NCI-H526 treated with DMSO at 0.1 percent for 48 hours (cell line): ENCODE measurements at places on chromosomes 13 and 19.

DNA sequence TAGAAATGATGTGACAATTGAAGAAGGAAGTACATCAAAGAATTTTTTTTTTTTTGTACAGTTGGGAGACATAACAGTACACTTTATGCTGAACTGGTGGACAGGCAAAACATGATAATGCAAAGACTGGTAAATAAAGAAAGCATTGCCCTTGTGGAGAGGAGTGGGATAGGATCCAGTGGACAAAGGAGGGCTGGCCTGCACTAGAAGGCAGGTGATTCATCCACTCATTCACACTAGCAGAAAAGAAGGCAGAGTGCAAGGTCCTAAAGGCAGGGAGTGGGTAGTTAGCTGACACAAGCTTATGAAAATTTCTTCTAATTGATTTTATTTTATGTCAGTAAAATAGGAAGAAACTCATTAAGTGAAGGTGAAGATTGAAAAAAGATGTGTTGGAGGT is 17.6 kb upstream of the NALCN start:
- DNase-seq: no peak

DNA sequence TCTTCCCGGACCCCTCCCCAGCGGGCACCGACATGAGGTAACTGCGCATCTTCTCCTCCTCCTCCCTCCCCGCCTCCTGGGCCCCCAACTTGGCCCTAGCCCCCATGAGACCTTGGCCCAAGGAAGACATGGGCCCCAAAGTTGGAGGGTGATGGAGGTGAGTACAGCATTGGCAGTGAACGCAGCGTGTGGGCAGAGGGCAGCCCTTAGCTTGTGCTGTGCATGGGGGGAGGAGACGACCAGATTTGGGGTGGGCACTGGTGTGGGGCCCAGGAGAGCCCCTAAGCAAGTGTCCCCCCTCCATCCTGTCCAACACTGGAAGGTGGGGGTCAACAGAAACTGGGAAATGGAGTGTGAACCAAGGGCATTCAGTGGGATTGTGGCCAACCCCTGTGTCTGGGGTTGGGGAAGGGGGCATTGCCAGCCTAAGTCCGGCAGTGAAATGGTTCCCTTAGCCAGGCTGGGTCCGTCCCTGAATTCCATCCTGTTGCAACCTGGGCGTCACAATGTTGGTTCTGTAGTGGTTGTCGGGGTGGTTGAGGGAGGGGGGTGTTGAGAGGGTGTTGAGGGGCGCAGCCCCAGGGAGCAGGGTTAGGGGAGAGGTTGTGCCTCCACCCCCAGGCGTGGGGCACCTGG is 23.5 kb downstream of the NUMBL start:
- DNase-seq: no peak

DNA sequence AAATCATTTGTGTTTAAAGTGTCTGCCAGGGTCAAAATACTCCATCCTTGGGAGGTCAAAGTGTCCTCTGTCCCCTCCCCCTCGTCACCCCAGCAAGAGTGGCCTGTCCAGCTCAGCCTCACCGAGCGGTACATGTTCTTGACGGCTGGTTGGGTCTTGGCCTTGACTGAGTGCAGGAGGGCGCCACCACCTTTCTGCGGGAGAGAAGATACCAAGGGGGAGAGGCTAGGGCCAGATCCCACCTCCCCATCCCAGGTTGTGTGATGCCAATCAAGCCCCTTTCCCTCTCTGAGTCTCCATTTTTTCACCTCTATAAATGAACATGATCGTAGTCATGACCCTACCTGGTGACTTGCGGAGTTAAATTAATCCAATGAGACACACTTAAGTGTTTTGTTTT is 6.1 kb downstream of the CRB3 start:
- no peak for DNase-seq

GRCh38 chr13:28468023-28468915 is 26.7 kb downstream of the FLT1 start:
- no peak for DNase-seq

DNA sequence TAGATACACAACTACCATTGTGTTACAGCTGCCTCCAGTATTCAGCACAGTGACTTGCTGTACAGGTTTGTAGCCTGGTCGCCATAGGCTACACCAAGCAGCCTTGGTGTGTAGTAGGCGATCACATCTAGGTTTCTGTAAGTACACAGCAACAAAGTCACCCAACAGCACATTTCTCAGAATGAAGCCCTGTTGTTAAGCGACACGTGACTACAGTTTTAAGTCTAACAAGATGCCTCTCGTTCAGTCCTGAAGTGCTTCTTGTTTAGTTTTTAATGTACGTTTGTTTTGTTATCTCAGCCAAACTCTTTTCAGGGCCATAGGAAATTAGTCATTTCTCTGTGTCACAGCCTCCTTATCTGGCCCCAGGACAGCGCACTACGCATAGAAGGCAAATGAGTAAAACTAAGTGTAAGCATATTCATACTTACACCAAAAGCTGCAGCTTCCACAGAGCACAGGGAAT is 50.0 kb upstream of the GPR183 start:
- DNase-seq: no peak

GRCh38 chr19:56572589-56572988 is 5.3 kb downstream of the ZNF470 start:
- no peak for DNase-seq

DNA sequence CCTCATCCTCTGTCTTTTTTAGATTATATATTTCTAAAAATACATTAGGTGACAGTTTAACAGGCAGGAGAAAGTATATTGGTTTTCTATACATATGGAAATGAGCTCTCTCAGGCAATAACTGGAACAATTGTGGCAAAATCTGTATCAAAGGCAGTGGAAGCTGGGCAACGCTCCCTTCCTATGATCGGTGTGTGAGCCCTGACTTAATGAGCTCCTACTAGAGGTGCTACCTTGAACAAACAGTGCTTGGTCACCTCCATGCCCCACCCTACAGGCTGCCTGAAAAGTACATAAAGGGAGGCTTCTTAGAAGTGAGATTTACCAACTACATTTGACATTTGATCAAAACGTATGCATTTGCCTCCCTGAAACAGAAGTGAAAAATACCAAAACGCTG is 185.3 kb downstream of the EFNB2 start:
- DNase-seq: peak; percentile 85

GRCh38 chr13:35255241-35255640 is 221.2 kb downstream of the MAB21L1 start:
- DNase-seq: no peak

- DNase-seq: peak; percentile 78
These were observed 169.6 kb upstream of the GPR12 start for GRCh38 chr13:26929971-26930730.

DNA sequence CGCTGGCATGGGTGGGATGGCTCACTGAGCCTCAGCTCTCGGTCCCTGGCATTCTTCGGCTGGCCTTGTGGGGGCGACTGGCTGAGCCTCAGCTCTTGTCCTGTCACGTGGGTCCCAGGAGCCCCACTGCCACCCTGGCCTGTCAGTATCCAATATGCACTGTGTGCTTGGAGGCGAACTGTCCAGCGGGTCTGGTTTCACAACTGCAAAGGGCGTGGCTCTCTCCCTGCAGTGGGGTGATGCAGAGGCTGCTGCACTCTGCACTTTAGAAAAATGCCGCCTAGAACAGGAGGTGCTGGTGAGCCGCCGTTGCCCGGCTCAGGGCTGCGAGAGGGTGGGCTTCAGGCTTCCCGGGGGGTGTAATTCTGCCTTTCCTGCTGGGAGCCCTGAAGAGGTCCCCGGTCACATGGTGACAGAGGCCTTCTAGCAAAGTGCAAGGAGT is 17.0 kb upstream of the TMEM255B start:
- DNase-seq: peak; percentile 96
